Stimulated activated CD4-positive, alpha-beta T cell treated with anti-CD3 and anti-CD28 coated beads, Interleukin-4, amount 100 ng/mL, for 24 hours (primary cell): ENCODE measurements at places on chromosomes 3 and 15.

- DNase-seq: no peak
Measured at GRCh38 chr3:148229107-148229506, 468.6 kb upstream of the AGTR1 start.

- no peak for DNase-seq
Measured at GRCh38 chr3:98233468-98233867, 30.6 kb upstream of the OR5H6 start.

GRCh38 chr3:60431599-60431958 is 819.7 kb downstream of the FHIT start:
- DNase-seq: no peak

DNA sequence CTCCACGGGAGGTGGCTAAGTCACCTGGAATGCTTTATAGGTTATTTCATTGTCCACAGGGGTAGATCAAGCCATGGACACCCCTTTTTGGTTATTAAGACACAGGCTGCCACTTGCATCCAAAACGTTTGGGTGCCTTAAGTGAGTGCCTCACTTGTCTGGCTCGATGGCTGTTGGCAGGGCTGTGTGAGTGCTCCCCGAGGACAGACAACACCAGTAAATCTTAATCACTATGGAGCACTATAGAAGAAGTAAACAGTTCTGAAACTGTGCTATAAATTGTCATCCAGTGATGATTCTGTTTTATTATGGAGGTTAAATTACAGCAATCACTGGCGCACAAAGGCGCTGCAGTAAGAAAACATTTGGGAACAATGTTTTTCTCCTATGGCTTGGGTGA is 215.5 kb downstream of the CACNA2D3 start:
- no peak for DNase-seq

DNA sequence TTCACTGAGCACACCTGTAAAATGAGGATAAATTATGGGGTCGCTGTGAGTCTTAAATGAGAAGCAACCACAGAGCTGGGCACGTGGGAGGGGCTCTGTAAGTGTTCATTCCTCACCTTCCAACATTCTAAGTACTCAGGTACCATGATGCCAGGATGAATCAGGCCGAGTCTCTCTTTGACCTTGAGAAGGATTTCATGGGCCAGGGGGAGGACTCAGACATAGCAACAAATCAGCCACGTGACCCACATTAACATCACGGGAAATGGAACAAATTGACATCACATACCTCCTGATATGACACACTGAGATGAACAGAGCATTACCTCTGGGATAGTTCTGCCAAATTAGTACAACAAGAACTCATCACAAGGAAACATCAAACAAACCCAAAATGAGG is 35.2 kb upstream of the USP3 start:
- peak; percentile 45 for DNase-seq

- DNase-seq: no peak
Measured at GRCh38 chr15:90167121-90167520, 34.0 kb upstream of the SEMA4B start.

DNA sequence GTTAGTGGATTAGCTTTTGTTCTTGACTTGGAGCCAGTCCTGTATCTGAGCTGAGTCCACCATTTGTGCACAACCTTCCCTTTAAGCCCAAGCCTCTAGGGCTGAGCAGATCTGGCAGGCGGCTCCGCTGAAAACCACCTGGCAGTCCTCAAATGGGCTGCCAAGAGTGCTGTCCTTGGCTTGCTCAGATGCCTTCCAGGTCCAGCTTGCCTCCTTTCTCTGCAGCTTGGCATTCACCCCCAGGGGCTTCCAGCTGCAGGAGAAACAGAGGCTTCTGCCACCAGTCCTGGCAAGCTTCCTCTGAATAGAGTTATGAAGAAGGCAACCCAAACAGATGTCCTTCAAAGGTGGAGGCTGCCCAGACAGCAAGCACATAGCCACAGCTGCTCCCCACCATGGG is 96.7 kb downstream of the LRTM1 start:
- DNase-seq: no peak

GRCh38 chr3:21645121-21645897 is 105.7 kb downstream of the ZNF385D start:
- DNase-seq: no peak

DNA sequence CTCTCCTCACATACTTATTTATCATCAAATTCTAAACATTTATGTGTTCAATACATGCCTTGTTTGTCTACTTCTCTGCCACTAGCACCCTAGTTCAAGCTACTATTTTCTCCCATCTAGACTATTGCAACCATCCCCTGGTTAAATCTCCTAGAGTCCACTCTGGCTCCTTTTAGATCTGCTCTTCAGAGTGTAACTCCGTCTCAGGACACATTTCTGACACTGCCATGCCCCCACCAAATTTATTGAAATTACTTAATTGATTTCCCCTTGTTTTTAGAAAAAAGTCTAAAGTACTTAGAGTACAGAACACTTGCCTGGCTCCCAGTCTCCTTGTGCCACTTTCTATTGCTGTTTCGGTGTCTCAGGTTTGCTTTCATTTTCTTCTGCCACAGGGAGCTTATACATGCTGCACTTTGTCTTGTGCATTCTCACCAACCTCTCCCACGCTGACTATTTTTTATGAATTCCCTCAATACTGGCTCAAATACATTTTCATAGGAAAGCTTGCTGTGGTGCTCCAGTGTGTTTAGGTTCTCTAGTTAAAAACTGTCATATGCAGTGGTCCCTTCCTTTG is 792.3 kb downstream of the DIPK2A start:
- no peak for DNase-seq

DNA sequence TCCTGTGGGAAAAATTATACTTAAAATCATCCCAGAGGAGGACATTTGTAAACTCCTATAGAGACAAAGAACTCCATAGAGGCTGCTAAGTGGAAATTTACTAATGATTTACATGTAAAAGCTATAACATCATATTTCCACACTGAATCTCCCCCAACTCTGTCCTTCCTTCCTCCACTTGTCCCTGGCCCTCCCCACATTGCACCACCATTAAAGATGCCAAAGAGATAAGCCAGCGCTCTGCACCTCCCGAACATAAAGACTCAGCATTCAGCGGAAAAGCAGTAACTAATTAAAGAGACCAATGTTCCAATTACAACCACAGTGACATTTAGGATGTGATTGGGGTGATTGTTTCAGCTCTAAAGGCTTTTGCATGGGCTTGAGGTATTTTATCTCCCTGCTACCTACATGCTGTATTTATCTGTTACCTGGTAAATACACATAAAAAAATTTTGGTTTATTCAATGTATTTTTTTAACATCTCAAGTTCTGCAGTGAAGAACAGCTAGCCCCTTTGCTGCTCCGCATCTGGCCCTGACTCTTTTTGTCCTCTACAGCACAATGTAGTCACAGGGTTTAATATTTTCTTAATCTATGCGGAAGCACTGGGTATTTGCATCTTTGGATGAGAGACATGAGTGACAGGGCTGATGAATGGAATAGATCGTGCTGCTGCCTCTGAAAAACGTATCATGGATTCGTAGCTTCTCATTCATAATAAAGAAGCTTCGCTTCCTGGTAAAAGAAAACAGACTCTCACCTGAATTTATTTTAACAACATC is 35.3 kb upstream of the B3GNT5 start:
- DNase-seq: no peak

DNA sequence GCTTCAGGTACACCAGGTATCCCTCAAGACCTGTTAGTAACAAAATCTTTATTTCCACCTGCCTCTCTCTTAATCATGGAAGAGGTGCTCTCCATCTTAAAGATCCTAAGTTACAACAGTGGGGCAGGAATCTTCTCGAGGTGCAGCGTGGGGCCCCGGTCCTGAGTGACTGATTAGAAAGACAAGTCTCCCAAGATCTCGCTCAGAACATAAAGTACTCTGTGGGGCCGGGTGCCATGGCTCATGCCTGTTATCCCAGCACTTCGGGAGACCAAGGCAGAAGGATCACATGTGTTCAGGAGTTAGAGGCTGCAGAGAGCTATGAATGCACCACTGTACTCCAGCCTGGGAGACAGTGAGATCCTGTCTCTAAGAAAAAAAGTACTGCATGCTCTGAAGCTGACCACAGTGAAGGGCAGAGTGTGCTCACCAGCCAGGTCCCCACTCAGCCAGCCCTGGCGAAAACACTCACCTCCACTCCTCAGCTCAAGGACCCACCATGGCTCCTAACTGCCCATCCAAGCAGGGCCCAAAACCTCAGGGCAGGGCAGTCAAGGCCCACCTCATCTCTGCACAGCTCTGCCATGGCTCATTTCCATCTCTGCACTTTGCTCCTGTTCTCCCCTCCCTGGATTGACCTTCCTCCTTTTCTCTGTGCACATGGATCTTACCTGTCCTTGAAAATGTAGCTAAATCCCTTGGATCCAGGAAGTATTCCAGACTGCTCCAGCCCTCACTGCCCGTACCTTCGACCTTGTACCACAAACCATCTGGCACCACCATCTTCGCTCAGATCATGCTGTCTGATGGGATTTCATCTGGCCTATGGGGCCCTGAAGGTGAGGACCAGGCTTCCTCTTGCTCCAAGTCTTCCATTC is 7.1 kb downstream of the SEMA7A start:
- DNase-seq: no peak
